ENCODE measurements at places on chromosomes 1 and 21. TPM values are rescaled to one million over a fixed set of nuclear protein-coding genes. Genes with fewer than 3 reads are reported as not detected.
A peak's percentile ranks its signal among the peaks of the same experiment; 100 is the strongest.

GRCh38 chr1:154519591-154519991 lies 17.4 kb upstream of the SHE start:
- DNase-seq, result no peak

DNA sequence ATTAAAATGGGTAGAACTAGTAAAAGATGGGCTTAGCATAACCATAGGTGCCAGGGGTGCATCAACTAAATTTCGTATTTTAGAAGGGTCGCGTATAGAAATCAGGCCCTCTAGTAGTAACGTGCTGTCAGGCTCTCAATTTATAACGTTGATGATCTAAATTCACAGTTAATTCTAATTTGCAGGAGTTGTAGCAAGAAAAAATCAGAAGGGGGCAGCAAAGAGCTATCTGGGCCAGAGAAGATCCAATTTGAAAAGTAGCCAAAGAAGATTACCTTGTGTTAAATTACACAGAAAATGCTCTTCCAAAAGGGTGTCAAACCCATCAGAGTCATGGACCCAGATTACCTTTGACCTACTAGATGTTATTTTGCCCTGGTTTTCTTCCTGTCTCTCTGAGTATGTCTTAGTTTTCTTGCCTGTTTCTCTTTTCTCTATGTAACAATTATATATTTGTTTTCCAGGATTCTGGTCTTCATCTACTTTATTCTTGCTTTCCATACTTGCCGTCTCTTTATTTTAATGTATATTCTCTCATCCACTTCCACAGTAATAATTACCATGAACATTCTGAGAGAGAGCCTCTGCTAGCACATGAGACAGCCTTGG lies 1030.9 kb downstream of the AMY1C start:
- DNase-seq, result peak; percentile 18

- DNase-seq, result peak; percentile 24
These were observed 8.2 kb upstream of the PLEKHA6 start for GRCh38 chr1:204367956-204368355.

- DNase-seq, result no peak
These were observed 119.6 kb downstream of the NR5A2 start for GRCh38 chr1:200147094-200147493.

GRCh38 chr1:31444725-31445448 lies 31.9 kb downstream of the SERINC2 start:
- no peak for DNase-seq

GRCh38 chr1:165645654-165646366 lies 14.8 kb downstream of the MGST3 start:
- DNase-seq, result peak; percentile 44

- DNase-seq, result no peak
These were observed 163.0 kb downstream of the KAZN start for GRCh38 chr1:14761291-14762153.

DNA sequence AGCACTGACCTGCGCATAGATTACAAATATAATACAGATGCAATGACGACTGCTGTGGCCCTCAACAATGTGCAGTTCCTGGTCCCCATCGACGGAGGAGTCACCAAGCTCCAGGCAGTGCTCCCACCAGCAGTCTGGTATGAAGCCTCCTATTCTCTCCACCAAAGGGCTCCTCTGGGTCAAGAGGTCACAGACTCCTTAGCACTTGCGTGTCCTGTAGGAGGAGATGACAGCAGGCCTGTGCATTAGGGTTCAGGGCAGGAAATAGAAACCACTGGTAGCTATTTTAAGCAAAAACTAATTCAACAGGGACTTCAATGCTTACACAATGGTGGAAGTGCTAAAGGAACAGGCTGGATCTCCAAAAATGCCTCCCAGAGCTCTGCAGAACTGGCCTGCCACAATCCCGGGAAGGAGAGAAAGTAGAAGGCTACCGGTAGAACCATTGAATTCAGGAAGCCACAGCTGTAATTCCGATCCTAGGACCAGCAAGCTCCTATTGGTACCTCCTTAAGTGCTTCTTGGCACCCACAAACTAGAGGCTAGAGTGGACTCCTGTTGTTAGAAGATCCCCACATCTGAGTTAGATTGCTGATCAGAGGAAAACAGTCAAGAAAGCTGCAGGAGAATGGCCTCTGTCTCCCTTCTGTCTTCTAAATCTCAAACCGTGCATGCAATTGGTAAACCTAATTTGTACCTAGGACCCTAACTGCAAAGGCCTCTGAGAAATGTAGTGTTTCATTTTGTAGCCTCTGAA lies 12.7 kb upstream of the DYNLT5 start:
- DNase-seq, result no peak

DNA sequence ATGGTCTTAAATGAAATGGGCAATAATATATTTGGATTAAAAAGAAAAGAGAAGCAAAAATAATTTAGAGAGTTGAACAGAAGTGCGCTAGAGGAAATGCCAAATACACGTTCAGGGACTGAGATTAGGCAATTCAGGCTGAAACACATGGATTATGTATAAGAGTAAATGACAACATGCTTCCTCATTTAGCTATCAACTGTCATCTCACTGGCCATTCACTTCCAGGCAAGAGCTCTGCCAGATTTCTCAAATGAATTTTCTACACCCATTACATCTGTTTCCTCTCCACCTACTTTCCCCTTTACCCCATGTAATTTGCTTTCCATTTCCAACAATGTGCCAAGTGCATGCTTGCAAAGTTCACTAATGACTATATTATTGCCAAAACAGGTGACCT lies 582.4 kb downstream of the LTN1 start:
- DNase-seq, result no peak

DNA sequence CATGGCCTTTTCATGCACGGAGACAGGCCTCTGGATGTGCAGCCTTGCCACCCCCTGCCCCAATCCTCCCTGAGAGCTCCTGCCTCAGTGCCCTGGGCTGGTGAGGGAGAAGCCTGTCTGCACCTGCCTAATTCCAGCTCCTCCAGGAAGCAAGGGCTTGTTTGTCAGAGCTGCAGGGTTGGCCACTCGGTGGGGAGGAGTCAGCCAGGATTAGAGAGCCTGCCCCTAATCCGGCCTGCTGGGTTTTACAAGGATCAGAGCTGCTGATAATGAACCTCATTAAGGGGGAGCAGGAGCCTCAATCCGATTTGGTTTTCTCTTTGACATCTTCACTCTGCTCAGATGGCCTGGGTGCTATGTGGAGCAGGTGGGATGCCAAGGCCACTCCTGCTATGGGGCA lies 31.9 kb upstream of the LHX4 start:
- DNase-seq, result no peak

DNA sequence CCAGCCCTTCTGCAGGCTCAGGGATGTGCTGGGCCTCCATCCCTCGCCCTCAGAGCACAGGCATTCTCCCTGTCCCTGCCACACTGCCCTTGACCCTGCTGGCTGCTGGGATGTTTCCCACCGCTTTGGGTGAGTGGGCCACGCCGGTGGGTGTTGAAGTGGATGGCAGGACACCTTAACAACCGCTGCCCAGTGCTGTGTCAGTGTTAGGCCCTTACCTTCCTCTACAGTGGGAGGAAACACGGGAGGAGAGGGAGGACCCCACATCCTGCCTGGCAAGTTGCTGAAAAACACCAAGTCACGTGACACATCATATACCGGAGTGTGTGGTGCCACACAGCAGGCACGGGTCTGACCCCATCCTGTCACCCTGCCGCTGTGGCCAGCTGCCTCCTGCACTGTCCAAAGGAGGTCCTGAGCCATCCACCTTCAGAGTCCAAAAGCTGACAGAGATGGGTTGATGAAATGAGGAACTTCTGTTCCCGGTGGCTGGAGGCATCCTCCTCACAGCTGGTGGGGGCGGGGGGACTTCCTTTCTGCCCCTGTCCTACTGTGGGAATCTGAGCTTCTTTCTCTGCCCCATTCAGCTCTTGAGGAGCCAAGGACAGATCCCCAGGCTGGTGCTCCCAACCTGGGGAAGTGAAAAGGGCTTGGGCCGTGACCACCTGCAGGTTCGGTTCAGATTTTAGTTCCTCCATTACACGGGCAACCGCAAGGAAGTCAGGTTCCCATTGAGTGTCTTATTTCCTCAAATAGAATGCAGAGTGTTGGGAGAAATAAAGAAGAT lies 3.2 kb upstream of the THEMIS2 start:
- DNase-seq, result no peak

GRCh38 chr1:165490175-165490574 lies 45.2 kb upstream of the RXRG start:
- DNase-seq, result no peak

The B3GALT2 gene
- total RNA-seq, result not detected

The DESI2 gene
- total RNA-seq, result 66.7 TPM

The NBPF6 gene
- total RNA-seq, result not detected

The OR10J1 gene
- not detected for total RNA-seq

Measured in HT1080 (cell line).